ENCODE measurements at places on chromosomes 2 and 18. TPM values are rescaled to one million over a fixed set of nuclear protein-coding genes. Genes with fewer than 3 reads are reported as not detected.

The HOXD3 gene
- total RNA-seq: 2.0 TPM

The SLC23A3 gene
- 5.4 TPM for total RNA-seq

The CCNT2 gene
- 40.1 TPM for total RNA-seq

The B4GALT6 gene
- total RNA-seq: 0.75 TPM

The DLGAP1 gene
- total RNA-seq: 2.9 TPM

The COL3A1 gene
- 107 TPM for total RNA-seq

DNA sequence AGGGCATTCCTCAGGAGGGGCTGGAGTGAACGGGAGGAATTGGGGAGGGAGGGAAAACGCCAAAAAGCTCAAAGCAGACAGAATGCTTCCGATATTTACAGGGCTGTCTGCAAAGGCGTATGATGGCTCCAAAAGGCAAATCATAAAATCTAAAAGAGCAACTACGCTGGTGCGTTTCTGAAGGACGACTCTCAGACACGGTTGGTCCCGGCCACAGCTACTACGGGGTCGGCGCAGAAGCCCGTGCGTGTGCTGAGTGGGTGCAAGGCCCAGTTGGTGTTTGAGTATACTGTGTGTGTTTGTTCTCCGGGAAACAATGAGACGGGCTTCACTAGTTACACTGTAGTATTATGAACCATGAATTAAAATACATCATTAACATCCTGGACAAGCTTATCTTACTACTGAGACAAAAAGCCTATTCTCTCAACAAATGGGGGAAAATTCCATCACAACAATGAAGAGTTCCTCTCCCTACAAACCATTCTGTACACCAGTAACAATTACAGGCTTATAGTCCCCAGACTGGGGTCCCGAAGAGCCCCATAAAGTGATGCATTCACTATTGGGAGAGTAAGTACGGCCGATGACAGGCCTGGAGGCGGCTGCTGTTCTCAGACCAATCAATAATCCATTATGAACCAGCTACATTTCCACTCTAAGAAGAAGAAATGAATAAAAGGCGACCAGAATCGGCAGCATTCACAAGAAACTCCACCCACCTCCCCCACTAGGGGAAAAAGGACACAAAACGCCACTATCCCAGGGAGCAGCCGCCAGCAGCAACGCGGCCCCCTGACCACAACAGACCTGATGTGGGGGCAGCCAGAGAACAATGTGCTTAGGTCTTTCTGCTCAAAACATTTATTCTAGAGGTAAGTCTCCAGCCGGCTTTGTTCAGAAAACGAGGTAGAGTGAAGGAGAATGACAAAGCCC is 43.4 kb downstream of the ZNF516 start:
- DNase-seq: no peak

- DNase-seq: no peak
Measured at GRCh38 chr2:20806286-20806685, 16.6 kb downstream of the LDAH start.

- no peak for DNase-seq
Measured at GRCh38 chr18:11817229-11817628, 34.0 kb upstream of the CHMP1B start.

DNA sequence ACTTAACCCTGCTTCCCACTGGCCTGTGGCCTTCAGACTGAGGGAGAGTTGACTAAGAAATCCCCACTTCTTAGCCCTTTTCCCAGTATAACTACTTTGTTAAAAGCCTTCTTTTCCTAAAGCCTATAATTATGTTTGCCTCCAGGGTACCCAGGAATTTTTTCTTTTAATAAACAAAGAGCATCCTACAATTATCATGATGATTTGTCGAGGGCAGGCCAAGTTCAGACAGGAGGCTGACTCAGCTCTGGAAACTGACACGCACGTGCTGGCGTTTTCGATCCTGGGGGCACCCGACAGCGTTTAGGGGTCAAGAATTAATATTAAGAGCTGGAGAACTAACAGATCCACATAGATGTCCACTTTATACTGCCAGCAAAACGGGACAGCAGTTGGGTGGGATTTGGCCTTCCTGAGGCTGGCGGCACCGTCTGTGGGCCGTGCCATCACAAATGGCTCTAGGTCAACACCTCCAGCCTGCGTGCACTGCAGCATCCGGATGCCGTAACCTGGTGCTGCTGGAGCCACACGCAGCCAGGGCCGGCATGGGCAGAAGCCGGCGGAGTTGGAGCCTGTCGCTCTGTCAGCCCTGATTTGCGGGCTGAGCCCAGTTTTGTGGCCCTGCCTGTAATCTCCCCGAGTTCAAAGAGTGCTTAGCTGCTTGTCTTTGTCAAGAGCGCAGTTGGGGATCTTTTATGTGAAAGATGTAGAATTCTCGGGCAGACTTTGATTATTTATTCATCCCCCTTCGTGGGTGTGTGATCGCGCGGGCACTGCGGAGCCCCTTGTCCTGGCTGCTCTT is 191.0 kb downstream of the GLI2 start:
- DNase-seq: no peak

- DNase-seq: no peak
Measured at GRCh38 chr18:42765302-42765701, 350.2 kb downstream of the RIT2 start.

DNA sequence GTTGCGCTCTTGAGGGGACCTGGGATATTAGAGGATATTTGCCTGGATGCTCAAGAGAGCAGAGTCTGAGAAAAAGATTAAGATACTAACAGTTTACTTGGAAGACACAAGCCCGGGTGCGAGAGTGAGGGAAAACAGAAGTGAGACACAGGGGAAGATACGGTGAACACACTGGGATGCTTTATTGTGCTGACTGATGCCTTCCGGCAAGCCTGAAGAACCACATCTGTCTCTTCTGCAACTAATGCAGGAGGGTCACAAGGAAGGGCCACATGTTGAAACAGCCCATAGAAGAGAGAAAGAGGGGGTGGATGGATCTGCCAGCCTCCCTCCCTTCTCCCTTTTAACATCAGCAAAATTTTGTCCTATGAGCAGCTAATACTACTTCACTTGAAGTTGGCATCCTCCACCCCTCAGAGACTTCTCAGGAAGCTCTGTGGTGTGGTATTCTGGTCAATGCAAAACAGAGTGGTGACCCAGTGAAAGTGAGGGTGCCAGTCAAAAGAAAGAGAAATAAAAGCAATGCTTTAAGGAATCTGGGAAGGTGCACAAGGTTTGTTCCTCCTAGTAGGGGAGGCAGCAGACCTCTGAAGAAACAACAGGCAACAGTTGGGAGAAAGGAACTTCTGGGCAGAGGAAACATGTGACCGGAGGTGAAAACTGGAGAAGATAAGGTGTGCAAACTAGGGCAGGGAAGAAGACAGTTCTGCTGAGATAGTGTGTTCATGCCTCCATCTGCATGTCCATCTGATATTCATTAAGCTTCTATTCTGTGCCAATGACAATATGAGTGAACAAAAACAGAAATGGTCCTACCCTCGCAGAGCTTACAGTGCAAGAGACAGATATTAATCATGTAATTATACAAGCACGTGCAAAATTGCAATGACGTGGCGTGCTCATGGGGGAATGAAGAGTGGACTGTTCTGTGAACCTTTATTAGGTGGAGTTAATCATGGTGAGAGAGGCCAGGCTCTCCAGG is 107.1 kb downstream of the LYPD6B start:
- DNase-seq: no peak

DNA sequence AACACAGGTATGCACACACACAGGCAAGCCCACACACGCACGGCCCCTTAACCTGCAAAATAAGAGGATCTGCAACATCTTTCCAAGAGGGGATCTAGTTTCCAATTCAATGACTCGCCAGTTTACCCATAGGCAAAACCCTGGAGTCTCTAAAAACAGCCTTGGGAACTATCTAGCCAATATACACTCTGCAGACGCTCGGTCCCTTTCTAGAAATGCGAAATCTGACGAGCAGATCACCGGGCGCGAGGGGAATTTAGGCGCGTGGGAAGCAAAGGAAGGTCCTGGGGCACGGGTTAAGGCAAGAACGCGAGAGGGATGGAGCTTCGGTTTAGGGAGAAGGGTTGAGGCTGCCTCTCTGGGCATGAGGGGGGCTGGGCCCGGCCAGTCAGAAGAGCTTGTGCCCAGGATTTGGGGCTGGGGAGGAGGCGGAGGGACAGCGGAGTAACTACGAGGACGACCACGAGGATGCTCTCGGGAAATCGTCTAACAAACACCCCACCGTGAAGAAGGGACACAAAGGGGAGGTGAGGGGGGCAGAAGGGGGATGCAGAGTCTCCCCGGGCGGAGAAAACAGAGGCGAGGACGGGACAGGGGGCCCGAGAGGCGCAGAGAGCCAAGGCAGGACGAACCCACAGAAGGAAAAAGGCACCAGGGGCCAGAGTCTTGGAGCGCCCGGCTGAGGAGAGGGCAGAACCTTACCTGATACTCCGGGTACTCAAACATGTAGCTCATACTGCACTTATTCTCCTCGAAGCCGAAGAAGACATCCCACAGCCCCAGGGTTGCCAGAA is 542 bp downstream of the PGAP1 start:
- DNase-seq: peak; percentile 26

Measured in transverse colon (tissue), 4 donors.